ENCODE measurements at places on chromosomes 4 and X.

GRCh38 chr4:100240008-100240407 is 49.7 kb upstream of the DDIT4L start:
- DNase-seq = peak; percentile 46

DNA sequence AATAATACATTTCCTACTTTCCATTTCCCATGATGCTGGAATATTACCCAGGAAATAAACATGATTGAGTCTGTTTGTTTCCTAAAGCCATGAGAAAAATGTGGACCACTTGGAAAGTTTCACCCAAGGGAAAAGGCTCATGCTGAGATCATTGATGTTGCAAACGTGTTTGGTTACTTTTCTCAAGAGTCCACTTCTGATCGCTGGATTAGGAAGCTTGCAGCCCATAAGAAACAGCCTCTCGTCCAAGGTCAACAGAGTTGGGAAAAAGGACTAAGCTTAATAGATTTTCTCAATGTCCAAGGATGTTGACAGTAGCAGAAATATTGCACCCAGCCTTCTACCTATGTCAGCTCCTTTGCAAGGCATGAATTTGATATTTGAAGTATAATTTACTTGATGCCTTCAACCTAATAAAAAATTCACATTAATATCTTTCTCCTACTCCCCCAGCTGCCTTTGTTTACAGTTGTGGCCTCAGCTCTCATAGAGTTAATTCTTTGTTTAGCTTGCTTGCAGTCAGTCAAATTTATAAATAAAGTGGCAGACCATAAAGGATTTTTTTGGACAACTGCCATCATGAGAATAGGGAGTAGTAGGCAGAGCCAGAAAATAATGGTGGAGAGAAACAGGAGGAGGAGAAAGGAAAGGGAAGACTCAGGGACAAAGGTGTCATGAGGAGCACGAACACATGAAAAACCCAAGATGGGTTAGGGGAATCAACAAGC is 65.6 kb upstream of the BLTP1 start:
- no peak for DNase-seq

DNA sequence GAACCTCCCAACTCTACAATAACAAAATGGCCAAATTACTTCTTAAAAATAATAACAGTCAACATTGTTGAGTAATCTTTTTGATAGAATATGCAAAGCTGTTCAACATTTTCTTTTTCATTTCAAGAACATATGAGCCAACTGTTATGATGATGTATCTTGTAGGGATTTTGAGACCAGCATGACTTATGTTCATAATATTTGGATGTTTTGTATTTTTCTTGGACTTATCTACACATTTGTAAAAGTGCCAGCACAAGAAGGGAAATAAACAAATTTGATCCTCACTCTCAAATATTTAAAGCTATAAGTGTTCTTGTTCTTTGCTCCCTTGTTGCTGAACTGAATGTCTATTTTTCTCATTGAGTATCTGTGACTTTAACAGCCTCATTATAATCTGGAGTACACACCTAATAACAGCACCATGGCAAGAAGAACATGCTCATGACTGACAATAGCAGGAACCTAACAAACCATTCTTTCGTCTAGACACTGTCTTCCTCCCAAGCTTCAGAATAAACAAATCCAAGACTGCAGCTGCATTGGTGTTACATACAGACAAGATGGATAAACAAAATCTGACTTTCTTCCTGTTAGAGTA is 1049.7 kb downstream of the FAT4 start:
- no peak for DNase-seq

DNA sequence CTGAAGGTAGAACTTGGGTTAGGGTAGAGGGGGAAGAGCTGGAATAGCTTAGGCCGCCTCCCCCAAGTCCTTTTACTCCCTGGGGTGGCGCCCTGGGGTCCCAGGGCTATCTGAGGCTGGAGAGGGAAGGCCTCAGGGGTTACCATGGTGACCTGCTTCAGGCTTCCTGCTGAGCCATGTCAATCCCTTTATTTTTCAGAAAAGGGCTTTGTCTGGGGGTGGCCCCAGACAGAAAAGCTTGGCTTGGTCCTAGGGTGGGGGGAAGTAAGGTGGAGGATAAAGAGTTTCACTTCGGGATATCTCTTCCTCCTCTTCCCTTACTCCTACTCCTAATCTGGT is 6.3 kb downstream of the EFNB1 start:
- no peak for DNase-seq

DNA sequence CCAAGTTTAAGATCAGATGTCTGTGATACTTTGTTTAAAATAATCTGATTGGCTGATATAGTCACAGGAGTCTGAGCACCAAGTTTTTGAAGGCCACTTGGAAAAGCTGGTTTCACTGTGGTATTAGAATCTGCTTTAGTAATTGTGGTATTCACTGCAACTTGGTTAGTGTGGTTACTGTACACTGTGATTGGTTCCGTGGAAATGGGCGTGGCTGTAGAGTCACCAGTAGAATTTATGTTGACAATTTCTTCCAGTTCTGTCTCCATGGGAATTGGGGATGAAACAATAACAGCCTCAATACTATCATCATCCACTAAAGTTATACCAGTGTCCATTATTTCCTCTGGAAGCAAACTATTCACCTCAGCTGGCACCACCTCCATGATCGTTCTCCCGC is 26.2 kb downstream of the LIN54 start:
- no peak for DNase-seq

- no peak for DNase-seq
Observed at GRCh38 chrX:63739885-63740284, 45.1 kb downstream of the ARHGEF9 start.

DNA sequence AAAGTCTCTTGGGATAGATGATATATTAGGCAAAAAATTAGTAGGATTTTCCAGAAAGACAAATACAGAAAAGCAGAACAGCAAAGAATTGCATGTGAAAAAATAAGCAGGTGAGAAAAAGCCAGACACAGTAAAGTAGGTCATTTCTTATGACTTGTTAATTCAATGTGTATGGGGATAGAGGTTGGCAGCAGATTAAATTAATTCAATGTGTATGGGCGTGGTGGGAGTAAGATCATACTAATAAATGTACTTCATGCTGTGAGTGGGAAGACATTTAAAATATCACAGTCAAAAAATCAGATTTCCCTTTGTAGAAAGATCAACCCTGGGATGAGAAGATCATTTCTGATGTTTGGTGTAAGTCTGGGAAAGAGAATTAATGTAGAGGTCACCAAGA is 1146.4 kb upstream of the INTU start:
- DNase-seq = no peak

GRCh38 chr4:83408908-83409307 is 46.7 kb downstream of the HELQ start:
- DNase-seq = no peak

DNA sequence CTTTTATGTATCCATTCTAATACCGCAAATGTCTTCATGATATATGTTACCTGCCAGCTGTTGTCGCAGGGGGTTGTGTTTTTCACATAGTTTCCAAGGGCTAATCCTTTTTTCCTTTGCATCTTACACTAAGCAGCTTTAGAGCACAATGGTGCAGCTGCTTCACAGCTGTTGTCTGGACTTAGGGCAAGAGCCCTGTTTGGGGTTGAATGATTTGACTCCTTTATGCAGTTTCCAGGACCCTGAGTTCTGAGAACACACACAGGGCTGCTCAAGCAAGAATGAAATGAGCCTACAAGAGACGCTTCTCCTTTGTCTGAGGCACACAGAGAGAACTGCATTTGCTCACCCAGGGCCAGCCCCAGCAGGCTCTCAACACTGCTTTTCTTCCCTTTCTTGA is 20.2 kb downstream of the CCNG2 start:
- no peak for DNase-seq
